NCI-H1105 treated with DMSO at 0.1 percent for 48 hours (cell line): ENCODE measurements at places on chromosomes 1 and 21.

DNA sequence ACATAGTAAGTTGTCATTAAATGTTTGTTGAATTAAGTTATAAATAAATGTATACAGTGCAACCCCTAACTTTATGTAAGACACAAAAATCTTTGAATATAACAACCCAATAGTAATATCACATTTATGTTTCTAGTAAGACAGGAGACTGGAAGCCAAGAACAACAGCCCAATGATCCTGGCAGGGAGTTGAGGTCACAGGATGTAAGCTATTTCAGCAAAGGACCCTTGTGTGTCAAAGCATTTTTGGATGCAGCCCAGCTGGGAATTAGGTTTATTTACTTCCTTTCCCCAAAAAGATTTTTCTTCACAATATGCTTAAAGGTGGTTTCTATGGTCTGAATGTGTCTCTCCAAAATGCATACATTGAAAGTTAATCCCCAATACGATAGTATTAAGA, 34.0 kb upstream of the ABCA4 start:
- DNase-seq, result no peak

GRCh38 chr1:41122851-41123518, 101.5 kb upstream of the SLFNL1 start:
- DNase-seq, result peak; percentile 12

DNA sequence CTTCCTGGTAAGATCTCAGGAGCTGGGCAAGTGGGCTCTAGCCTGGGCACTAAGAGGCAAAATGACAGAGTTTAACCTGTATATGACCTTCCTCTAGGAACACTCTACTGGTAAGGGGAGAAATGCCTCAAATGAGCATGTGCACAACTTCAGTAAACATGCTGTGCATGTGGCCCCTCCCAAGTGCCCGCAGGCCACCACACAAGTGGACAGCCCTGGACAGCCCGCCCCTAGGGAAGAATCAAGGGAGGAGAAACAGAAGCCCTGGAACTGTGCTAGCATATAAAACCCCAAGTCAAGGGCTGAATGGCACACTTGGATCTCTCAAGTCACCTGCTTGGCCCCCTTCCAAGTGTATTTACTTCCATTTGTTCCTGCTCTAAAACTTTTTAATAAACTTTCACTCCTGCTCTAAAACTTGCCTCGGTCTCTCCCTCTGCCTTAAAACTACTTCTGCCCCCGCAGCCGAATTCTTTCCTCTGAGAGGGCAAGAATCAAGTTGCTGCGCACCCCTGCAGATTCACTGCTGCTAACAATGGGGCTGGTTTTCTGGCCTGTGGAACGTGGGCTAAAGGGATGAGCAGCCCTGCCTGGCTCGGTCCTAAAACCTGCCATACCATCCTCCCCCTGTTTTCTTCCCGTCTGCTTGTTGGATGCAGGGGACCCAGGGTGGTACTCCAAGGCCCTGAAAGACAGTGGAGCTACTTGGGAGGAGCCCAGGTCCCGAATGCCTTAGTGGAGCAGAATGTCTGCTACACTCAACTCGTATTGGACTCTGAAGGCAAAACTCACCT, 93.5 kb downstream of the IER5 start:
- peak; percentile 2 for DNase-seq

GRCh38 chr21:36647279-36648093, 51.4 kb upstream of the SIM2 start:
- DNase-seq, result no peak

- no peak for DNase-seq
Measured at GRCh38 chr1:230809256-230809990, 58.9 kb downstream of the C1orf198 start.

DNA sequence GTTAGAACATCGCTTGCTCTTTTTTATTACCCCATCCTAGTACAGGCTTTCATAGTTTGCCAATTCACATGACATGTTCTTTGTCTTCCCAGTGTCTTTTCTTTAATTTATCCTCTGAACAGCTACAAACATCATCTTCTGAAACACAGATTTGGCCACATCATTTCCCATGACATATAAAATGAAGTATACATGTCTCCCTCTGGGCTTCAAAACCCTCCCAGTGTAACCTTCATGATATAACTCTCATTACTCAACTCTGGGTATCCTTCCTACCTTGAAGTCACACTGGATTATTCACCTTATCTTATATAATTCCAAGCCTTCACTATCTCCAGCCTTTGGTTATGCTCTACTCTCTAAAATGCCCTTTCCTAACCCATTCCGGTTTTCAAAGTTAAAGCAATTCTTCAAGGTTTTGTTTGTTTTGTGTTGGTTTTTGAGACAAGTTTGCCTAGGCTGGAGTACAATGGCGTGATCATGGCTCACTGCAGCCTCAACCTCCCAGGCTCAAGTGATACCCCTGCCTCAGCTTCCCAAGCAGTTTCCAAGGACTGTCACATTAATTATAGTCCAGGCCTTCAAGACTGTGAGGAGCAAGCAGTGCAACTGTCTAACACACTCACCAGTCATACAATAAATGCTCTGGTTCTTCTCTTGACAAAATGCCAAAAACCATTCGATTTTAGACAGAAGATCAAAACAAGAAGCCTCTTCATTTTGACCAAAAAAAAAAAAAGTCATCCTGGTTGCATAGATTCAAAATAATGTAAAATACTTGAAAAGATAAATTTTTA, 5.8 kb downstream of the RGS1 start:
- no peak for DNase-seq

GRCh38 chr1:229990326-229990725, 76.7 kb upstream of the GALNT2 start:
- no peak for DNase-seq

GRCh38 chr21:44618504-44618903, 6.6 kb downstream of the KRTAP10-8 start:
- no peak for DNase-seq

DNA sequence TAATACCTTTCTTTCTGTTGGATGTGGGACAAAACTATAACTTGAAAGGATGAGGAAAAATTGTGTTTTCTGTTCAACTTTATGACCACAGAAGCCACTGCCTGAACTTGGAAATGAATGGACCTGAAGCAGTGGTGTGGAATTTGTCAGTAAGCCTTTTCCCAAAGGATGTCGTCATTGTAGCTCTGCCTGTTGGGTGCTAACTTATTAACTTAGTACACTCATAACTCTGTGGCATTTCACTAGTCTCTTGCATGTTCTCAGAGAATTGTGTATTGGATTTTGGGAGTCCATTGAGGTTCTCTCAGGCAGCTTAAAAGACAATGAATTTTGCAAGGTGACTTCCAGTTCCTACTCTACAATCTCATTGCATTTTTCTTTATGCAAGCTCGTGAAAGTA, 49.6 kb downstream of the KCNK2 start:
- no peak for DNase-seq

GRCh38 chr21:42332557-42333317, 17.5 kb upstream of the TFF3 start:
- no peak for DNase-seq

GRCh38 chr21:29904359-29905282, 35.2 kb downstream of the GRIK1 start:
- no peak for DNase-seq

DNA sequence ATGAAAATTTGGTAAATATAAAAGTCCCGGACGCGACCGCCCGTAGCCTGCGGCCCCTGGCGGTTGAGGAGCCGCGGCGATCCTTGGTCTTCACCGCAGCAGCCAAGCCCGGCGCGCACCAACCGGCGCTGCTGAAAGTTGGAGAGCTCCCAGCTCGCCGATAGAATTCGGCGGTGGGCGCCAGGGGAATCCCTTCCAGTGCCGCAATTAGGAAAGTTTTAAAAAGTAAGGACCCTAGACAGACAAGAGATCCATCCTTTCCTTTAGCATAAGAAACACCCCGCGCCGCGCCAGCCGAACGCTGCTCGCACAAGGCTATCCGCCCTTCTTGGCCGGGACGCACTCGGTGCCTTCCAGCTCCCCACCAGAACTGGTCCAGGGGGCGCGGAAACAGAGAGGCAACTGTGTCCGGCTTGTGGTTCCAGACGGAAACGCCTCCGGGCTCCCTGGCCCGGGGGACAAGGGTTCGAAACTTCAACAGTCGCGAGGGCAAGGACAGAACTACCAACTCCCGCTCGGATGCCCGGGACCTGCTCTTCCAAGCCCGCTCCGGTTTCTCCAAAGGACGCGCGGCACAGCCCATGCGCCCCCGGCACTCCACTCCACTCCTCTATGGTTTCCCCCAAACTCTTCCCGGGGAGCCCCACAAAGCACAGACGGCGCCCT, 1.7 kb downstream of the FAM78B start:
- DNase-seq, result peak; percentile 62

GRCh38 chr1:184870319-184870718, 104.0 kb downstream of the NIBAN1 start:
- DNase-seq, result no peak

GRCh38 chr21:25402134-25402961, 204.9 kb downstream of the MRPL39 start:
- DNase-seq, result no peak

DNA sequence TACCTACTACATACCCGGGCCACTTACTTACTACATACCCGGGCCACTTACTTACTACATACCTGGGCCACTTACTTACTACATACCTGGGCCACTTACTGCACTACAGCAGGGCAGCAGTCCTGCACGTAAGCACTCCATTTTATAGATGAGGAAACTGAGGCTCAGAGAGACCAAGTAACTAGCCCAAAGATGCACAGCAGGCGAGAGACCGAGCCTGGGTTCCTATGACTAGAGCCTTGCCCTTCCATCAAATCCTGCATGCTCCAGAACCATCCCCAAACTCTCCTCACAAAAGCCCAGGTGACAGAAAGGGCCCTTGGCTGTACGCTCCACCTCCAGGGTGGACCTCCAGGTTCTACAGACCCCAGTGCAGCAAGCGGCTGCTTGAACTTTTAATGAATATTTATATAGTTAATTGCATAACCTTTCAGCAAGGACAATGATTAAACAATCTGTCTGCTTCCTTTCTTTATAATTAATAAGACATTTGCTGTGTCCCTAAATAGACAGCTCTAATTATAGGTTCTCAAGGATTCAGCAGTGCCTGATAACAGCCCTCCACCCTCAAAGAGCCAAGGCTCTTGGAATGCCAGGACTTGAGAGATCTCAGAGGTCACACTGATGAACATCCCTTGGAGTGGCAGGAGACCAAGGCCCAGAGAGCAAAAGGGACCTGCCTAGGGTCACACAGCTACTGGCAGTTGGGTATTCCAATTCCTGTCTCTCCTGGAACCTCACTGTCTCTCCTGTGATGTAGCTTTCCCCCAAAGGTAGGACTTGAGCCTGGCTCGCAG, 43.4 kb downstream of the LRP8 start:
- DNase-seq, result no peak

DNA sequence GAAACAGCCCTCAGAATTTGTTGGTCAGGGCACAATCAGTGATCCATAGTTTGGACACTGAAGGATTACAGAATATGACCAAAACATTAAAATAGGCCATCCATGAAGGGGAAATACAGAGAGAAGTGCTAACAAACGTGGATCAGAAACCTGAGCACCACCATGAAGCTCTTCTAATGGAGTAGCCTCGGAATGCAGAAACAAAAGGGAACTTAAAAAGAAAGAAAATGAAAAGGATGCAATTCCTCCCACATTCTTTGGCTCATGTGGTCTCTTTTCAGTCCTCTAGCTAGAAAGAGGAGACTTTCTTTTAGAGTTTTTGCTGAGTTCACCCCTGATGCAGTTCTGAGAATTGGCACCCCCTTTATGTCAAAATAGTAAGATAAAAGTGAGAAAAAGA, 989.8 kb upstream of the B3GALT2 start:
- DNase-seq, result no peak

DNA sequence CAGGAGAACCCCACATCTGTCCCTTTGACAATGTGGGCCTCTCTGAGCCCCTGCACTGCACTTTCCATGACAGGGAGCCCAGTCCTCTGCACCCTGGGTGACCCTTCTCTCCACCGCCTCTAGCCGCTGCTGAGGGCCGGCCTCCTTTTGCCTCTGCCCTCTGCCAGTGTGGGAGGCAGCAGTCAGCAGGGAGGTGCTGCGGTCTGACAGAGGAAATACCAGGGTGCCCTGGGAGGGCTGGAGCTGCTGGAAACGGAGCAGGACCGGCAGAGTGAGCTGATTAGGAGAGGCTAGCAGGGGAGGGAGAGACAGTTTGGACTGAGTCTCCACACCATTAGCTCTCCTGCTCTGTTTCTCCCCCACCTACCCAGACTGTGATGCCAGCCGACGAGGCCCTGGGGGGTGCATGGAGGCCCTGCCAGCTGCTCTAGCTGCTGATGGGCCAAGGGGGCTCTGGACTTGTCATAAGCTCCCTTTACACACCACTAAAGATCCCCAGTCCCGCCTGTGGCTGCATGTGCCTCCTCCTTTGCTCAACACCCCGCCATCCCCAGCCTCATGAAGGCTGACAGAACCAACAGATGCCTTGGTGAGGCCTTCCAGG, 171.1 kb upstream of the KLHDC7A start:
- DNase-seq, result no peak

GRCh38 chr1:167244244-167244643, 23.6 kb downstream of the POU2F1 start:
- DNase-seq, result no peak

DNA sequence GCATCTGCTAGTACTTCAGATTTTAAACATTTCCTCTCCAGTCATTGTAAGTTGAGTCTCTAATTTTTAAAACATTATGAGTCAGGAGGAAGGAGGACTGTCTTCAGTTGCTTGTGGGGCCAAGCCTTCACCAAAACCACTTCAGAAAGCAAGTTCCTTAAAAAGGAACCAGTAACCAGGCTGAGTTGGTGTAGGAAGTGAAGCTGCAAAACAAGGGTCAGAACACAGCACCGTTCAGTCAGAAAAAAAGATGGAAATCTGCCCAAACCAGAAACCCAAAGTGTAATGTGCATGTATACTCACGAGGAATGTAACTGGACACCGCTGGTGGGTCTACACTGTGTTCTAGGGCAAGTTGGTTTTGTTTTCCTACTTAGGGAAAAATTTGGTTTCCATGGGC, 402.1 kb downstream of the SETD4 start:
- no peak for DNase-seq

DNA sequence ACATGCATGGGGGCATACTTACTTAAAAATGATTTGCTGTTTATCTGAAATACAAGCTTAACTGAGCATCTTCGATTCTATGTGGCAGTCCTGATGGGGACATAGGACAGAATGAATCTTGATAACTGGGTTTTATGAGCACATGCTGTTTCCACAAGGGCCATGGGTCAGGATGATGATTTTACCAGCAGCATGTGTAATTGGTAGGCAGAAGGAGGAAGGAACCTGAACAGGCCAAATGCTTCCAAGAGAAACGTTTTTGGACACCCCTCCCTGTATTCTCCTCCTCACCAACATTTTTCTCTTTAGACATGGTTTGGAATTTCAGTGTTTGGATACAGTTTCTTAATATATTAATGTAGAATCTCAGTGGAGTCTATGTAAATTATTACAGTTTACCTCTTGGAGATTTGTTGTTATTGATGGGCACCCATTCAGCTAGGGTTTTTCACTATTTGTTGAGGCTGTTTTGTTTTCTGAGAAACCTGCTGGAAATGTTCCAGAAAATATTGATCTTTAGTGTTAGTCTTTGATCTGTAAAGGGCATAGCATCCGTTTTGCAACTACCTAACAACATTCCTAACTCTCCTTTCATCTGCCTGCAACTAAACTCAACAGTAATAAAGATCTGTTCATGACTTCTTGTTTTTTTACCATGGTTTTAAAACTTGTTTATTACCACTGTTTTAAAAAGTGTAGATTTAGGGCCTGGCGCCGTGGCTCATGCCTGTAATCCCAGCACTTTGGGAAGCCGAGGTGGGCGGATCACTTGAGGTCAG, 42.0 kb downstream of the TBCE start:
- no peak for DNase-seq

- no peak for DNase-seq
Measured at GRCh38 chr1:74933500-74933899, 200.5 kb downstream of the TYW3 start.

- no peak for DNase-seq
Measured at GRCh38 chr1:59017501-59018231, 233.8 kb upstream of the JUN start.

- no peak for DNase-seq
Measured at GRCh38 chr1:190439447-190439846, 38.2 kb downstream of the BRINP3 start.
